ENCODE measurements at places on chromosomes 2 and 18.

GRCh38 chr2:145543155-145543554 lies 1023.2 kb upstream of the ZEB2 start:
- no peaks in the 10 kb centered on the region for H3K36me3 ChIP-seq
- H3K4me1 ChIP-seq = no peaks in the 10 kb centered on the region
- no peak for DNase-seq

GRCh38 chr2:144507441-144508171 lies 12.3 kb downstream of the ZEB2 start:
- no peaks in the 10 kb centered on the region for H3K27me3 ChIP-seq
- H3K4me3 ChIP-seq = no peak overlapping the region
- no peak overlapping the region for H3K27ac ChIP-seq

DNA sequence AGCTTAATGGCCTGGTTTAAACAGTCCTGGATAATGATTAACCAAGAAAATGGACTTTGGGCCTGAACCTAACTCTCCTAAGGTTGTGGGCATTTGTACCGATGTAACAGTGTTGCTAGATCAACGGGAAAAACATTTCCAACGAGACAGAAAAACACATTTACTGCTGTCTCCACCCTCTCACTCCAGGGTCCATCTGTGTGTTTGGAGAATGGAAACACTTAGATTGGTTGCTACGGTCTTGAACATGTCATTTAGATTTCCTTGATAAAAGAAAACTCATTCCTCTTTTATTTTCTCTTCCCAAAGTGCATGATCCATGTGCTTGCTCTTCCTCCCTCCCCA lies 88.0 kb downstream of the SOCS6 start:
- peak; percentile 28 for DNase-seq
- no peak overlapping the region for H3K4me3 ChIP-seq
- H3K27me3 ChIP-seq = no peaks in the 10 kb centered on the region
- H3K4me1 ChIP-seq = peaks cover 4% of the 10 kb centered on the region

- H3K27ac ChIP-seq = no peak overlapping the region
- H3K36me3 ChIP-seq = no peaks in the 10 kb centered on the region
- no peak overlapping the region for H3K4me3 ChIP-seq
- DNase-seq = no peak
- H3K27me3 ChIP-seq = no peaks in the 10 kb centered on the region
Observed at GRCh38 chr18:24975496-24976372, 376.2 kb downstream of the ZNF521 start.

DNA sequence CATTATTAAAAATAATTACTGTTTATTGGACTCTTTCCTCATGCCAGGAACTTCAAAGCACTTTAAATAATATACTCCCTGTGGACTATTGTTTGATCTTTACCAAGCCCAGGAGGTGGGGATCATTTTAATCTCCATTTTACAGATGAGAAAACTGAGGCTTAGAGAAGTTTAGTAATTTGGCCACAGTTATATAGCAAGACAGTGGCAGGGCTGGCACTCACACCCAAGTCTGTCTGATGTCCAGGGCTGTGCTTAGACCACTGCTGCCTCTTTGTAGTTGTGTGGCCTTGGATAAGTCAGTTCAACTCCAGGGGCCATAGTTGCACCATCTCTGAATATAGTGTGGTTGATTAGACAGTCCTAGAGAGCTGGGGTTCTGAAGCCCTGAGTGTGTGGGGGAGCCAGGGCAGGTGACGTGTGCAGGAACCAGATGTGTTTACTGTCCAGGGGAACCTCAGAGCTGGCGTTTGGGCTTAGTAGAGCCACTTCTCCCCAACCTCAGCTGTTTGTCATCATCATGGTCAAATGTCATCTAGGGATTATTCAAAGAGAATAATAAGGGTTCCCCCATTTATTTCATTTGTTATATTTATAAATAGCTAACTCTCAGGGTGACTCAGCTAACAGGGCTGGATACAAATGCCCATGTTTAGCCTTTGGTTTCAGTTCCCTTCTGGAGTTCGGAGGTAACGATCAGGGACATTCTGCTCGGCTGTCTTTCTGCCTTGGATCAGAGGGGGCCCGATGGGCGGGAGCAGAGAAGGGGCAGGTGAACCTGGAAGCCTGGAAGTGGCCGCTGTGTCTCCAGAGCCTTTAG lies 68.0 kb downstream of the BOLA3 start:
- H3K4me1 ChIP-seq = peaks cover 8% of the 10 kb centered on the region
- peaks cover 34% of the 10 kb centered on the region for H3K36me3 ChIP-seq
- H3K27me3 ChIP-seq = no peaks in the 10 kb centered on the region
- H3K27ac ChIP-seq = no peak overlapping the region
- no peak overlapping the region for H3K4me3 ChIP-seq

DNA sequence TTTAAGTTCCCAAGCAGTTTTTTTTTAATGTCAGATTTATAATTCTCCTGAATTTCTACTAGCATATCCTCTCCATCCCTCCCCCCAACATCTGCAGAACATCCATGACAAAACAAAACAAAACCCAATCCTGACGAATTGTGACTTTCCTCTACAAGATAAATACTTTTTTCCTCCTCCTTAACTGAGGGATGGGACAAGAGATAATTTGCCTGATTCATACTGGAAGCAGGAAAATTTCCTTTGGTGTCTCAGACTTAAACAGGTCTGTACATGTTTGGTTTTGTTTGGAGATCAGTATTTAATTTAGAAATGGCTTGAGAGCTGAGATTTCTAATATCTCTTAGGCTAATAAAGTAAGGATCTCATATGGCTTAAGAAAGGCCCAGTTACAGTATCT lies 2.2 kb downstream of the CAVIN2 start:
- H3K36me3 ChIP-seq = no peaks in the 10 kb centered on the region
- no peaks in the 10 kb centered on the region for H3K27me3 ChIP-seq
- DNase-seq = no peak
- H3K4me3 ChIP-seq = peak overlapping the region; percentile 55

DNA sequence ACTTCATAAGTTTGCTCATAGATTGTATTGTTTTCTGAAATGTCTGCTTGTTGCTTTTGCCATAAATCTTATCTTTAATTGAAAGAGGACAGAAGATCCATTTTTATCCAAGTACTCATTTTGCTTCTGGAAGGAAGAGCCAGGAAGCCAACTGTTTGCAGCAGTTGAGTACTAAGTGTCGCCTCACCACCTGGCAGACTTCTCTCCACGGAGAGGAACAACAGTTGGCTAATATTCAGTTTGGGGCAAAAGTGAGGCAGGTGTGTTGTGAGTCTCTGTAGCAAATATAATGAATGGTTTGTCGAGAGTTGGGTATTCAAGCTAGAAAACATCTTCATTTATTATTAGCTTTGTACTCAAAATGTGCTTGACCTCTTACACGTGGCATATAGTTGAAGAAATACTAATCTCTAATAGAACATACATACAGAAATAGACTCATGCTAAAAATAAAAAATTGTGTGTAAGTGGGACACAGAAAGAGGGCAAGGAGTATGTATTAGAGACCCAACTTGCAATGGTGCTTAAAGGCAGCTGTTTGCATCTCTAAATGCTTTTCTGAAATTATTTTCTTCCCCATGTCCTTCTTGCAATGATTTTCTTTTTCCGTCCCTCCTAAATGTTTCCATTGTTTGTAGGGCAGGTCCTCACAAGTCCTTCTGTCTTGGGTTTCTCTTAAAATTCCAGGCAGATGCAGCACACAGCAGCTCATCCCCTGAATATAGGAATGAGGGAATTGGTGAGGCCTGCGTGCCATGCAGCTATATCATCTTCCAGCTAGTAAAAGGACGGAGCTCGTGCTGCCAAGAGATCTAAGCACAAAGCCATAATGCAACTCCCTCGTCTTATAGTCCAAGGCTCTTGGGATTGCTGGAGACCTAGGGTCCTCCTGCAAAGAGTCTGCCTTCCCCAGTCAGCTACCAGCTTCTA lies 44.8 kb upstream of the MAP3K20 start:
- no peak overlapping the region for H3K4me3 ChIP-seq
- H3K36me3 ChIP-seq = no peaks in the 10 kb centered on the region
- DNase-seq = no peak
- H3K27ac ChIP-seq = no peak overlapping the region
- H3K4me1 ChIP-seq = peaks cover 1% of the 10 kb centered on the region

GRCh38 chr2:113077921-113078320 lies 10.2 kb downstream of the IL1F10 start:
- peaks cover 31% of the 10 kb centered on the region for H3K27me3 ChIP-seq
- H3K4me3 ChIP-seq = no peak overlapping the region
- peaks cover 2% of the 10 kb centered on the region for H3K4me1 ChIP-seq
- no peaks in the 10 kb centered on the region for H3K36me3 ChIP-seq

GRCh38 chr2:142290931-142291330 lies 160.1 kb upstream of the LRP1B start:
- no peaks in the 10 kb centered on the region for H3K36me3 ChIP-seq
- DNase-seq = no peak
- no peaks in the 10 kb centered on the region for H3K4me1 ChIP-seq
- no peak overlapping the region for H3K4me3 ChIP-seq
- no peaks in the 10 kb centered on the region for H3K27me3 ChIP-seq

DNA sequence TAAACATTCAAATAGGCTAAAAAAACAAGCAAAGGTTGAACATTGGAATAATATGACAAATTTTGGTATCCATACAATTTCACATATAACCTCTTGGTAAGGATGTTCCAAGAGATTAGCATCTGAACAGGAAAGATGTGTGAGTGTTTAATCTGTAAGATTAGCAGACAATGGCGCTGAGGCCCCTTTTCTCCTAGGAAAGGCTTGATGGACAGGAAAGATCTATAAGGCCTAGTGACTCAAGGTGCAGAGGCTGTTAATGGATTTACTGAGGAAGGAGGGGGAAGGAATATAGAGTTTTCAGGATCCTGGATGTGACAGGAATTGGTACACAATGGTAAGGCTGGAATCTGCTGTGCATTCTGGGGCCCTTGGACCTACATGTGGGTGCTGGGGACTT lies 48.1 kb upstream of the SMAD2 start:
- H3K27ac ChIP-seq = no peak overlapping the region
- no peaks in the 10 kb centered on the region for H3K36me3 ChIP-seq
- H3K4me3 ChIP-seq = no peak overlapping the region
- peaks cover 1% of the 10 kb centered on the region for H3K4me1 ChIP-seq
- no peaks in the 10 kb centered on the region for H3K27me3 ChIP-seq

- no peaks in the 10 kb centered on the region for H3K36me3 ChIP-seq
- no peak overlapping the region for H3K4me3 ChIP-seq
- H3K4me1 ChIP-seq = peaks cover 4% of the 10 kb centered on the region
- DNase-seq = no peak
- no peak overlapping the region for H3K27ac ChIP-seq
Observed at GRCh38 chr2:46284260-46284659, 12.9 kb upstream of the EPAS1 start.

- H3K27me3 ChIP-seq = no peaks in the 10 kb centered on the region
- no peak overlapping the region for H3K4me3 ChIP-seq
- DNase-seq = no peak
- H3K36me3 ChIP-seq = peaks cover 9% of the 10 kb centered on the region
- H3K27ac ChIP-seq = no peak overlapping the region
- H3K4me1 ChIP-seq = peaks cover 8% of the 10 kb centered on the region
Observed at GRCh38 chr2:226999661-227000060, 163.8 kb downstream of the RHBDD1 start.

GRCh38 chr2:30361751-30362394 lies 85.2 kb upstream of the LCLAT1 start:
- H3K4me3 ChIP-seq = no peak overlapping the region
- no peaks in the 10 kb centered on the region for H3K36me3 ChIP-seq
- H3K27ac ChIP-seq = peak overlapping the region; percentile 75
- H3K4me1 ChIP-seq = peaks cover 11% of the 10 kb centered on the region

- H3K4me3 ChIP-seq = no peak overlapping the region
- DNase-seq = peak; percentile 30
- H3K27me3 ChIP-seq = peaks cover 3% of the 10 kb centered on the region
Observed at GRCh38 chr2:21118302-21118920, 5.4 kb upstream of the TDRD15 start.

DNA sequence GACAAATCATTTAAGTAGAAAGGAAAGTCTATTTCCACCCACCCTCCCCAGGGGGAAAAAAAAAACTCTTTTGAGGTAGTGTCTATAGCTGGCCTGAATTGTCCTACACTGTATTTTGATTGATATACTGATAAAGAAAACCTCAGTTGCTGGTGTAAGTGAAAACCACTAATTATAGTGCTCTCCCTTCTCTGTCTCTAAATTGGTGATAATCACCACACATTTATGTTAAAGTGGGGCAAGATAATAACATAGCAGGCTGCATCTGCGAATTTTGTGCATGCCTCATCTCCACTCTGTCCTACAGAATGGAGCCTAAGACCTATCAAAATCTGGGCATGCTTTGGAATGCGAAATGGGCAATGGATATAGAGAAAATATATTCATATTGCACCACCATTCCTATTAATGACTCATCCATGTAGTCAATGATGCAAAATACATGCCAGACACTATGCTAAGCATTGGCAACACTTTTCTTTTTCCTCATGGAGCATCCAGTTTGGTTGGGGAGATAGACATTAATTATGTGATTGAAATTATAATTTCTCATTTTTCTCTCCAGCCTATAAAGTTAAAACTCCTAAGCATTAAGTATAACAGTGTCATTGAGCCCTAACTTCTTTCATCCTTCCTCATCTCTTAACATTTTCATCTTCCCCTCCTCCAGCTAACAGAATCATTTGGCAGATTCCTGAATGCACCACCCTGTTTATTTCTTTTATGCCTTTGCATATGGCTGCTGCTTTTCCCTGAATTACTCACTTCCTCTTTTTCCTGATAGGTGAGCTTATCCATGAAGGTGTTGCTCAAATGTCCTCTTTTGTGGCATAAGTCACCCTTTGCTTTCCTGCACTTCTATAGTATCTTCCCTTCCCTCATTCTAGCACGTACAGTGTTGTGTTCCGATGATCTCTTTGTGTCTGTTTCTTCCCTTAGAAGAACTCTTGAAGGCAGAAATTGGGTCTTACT lies 58.2 kb downstream of the SLC9A2 start:
- H3K36me3 ChIP-seq = no peaks in the 10 kb centered on the region
- no peak overlapping the region for H3K4me3 ChIP-seq
- no peak overlapping the region for H3K27ac ChIP-seq
- H3K27me3 ChIP-seq = peaks cover 4% of the 10 kb centered on the region
- no peak for DNase-seq
- H3K4me1 ChIP-seq = no peaks in the 10 kb centered on the region

DNA sequence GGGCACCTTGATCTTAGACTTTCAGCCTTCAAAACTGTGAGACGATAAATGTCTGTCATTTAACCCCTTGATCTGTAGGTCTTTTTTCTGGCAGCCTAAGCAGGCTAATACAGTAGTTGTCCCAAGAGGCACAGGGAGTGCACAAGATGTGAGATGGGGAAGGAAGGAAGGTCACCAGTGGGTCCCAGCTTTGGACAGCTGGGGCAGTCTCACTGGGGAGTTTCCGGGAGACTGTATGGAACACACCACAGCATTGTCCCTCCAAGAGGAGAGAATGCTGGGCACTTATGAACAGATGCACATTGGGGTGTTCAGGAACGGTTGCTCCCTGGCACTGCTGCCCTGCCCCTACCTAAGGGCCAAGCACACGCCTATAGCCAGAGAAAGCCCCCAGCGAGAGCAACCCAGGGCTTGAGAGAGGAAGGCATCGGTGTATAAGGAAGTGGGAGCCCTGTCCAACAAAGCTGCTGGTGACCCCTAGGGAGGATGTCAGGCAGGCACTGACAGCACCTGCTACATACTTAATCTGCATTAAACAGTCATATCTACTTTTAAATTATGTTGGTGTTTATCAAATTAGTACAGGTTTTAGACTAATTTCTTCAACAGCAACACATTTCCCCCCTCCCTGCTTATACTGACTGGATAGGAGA lies 11.6 kb upstream of the NCK2 start:
- no peaks in the 10 kb centered on the region for H3K36me3 ChIP-seq
- no peak overlapping the region for H3K4me3 ChIP-seq
- no peak overlapping the region for H3K27ac ChIP-seq
- no peak for DNase-seq
